Stomach (tissue), 19 donors: ENCODE measurements at places on chromosomes 2 and 18. TPM values are rescaled to one million over a fixed set of nuclear protein-coding genes. Genes with fewer than 3 reads are reported as not detected.

The POU3F3 gene
- total RNA-seq: 0.37 TPM

The ALPP gene
- not detected for total RNA-seq

The ATP6V1B1 gene
- total RNA-seq: not detected

The SMAD4 gene
- 184 TPM for total RNA-seq

The STARD6 gene
- total RNA-seq: not detected

The TLX2 gene
- total RNA-seq: not detected
